ENCODE measurements at places on chromosomes 4 and X. TPM values are rescaled to one million over a fixed set of nuclear protein-coding genes. Genes with fewer than 3 reads are reported as not detected.
A peak's percentile ranks its signal among the peaks of the same experiment; 100 is the strongest.

GRCh38 chr4:59455751-59456150 is 1744.4 kb upstream of the ADGRL3 start:
- no peaks in the 10 kb centered on the region for H3K27me3 ChIP-seq
- H3K27ac ChIP-seq = no peak overlapping the region
- no peaks in the 10 kb centered on the region for H3K4me1 ChIP-seq
- H3K36me3 ChIP-seq = no peaks in the 10 kb centered on the region
- no peak for DNase-seq

The MAGEB2 gene
- total RNA-seq = not detected

DNA sequence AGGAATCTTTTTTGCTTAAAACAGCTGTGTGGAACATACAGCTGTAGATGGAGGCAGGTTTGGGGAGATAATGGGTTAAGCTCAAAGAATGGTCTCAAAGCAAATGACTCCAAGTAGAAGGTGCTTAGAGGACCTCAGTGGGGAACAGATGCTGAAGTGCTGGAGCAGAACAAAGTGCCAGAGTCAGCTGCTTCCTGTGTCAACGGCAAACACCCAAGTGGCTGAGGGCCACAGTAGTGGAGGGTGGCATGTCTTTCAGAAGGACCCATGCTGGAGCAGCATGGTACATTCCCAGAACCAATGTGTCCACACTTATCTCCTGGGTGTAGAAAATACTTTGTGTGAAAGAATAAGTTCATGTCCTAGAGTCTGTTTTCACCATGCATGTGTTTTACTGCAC is 197.5 kb downstream of the CCNG2 start:
- no peaks in the 10 kb centered on the region for H3K27me3 ChIP-seq
- no peaks in the 10 kb centered on the region for H3K4me1 ChIP-seq
- DNase-seq = no peak
- no peak overlapping the region for H3K4me3 ChIP-seq
- H3K36me3 ChIP-seq = no peaks in the 10 kb centered on the region

The EFHC2 gene
- total RNA-seq = 3.4 TPM

- H3K4me1 ChIP-seq = no peaks in the 10 kb centered on the region
- H3K27me3 ChIP-seq = no peaks in the 10 kb centered on the region
- DNase-seq = no peak
- H3K4me3 ChIP-seq = no peak overlapping the region
- H3K27ac ChIP-seq = no peak overlapping the region
- H3K36me3 ChIP-seq = no peaks in the 10 kb centered on the region
Observed at GRCh38 chr4:129350834-129351721, 255.1 kb downstream of the C4orf33 start.

DNA sequence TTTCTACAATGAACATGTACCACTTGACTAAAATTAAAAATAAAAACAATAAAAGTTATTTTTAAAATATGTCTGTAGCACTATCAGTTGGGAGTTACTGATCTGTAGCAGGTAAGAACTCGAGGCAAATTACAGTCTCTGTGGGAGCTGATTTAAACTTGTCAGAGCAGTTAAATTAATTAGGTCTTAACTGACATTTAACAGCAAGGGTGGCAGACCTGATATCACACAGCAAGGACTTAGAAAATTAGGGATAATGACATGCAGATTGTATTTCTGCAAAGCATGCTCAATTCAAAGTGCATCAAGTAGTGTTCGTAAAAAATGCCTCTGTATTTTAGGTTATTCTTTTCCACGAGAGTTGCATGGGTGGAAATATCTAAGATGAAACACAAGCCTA is 208.9 kb downstream of the SPATA18 start:
- no peaks in the 10 kb centered on the region for H3K4me1 ChIP-seq
- DNase-seq = no peak
- no peaks in the 10 kb centered on the region for H3K27me3 ChIP-seq

DNA sequence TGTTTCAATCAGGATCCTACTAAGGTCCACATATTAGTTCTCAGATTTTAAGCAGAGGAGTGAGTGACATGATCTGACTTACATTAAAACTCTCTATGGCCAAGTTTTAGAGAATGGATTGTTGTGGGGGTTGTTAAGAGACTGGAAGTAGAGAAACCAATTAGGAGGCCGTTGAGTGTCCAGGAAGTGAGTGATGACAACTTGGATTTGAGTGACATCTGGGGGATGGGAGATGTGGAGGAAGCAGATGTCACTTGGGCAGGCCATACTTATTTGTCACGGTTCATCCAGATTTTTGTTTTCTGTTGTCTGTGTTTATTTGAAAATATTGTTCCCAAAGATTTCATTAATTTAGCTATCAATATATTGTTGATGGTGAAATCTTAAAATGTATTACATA is 28.3 kb downstream of the ADD1 start:
- H3K4me3 ChIP-seq = no peak overlapping the region
- peaks cover 13% of the 10 kb centered on the region for H3K36me3 ChIP-seq
- no peak overlapping the region for H3K27ac ChIP-seq
- no peak for DNase-seq

- H3K27me3 ChIP-seq = no peaks in the 10 kb centered on the region
- H3K36me3 ChIP-seq = no peaks in the 10 kb centered on the region
- no peak for DNase-seq
- no peak overlapping the region for H3K27ac ChIP-seq
Observed at GRCh38 chr4:140691369-140691768, 64.8 kb downstream of the TBC1D9 start.

The IL2 gene
- not detected for total RNA-seq

DNA sequence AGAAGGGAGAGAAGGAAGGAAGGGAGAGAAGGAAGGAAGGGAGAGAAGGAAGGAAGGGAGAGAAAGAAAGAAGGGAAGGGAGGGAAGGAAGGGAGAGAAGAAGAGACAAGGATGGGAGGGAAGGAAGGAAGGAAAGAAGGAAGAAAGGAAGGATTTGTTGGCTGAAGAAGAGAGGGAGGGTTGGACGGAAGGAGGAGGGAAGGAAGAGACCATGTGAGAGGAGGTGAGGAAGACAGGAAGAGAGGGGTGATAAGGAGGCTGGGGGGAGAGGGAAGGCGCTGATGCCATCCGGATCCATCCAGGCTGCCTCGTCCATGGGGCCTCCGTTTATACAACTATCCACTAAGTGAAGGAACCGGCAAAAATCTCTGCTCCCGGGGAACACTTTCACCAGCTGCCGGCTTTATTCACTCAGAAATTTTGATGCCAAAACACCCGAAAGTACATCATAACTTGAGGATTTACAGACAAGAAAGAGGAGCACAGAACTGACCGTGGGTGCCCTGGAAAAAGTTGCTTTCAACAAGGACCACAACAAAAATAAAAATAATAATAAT is 14.9 kb downstream of the DHRSX start:
- no peak overlapping the region for H3K4me3 ChIP-seq
- no peak overlapping the region for H3K27ac ChIP-seq
- DNase-seq = no peak
- H3K4me1 ChIP-seq = no peaks in the 10 kb centered on the region
- H3K27me3 ChIP-seq = no peaks in the 10 kb centered on the region

DNA sequence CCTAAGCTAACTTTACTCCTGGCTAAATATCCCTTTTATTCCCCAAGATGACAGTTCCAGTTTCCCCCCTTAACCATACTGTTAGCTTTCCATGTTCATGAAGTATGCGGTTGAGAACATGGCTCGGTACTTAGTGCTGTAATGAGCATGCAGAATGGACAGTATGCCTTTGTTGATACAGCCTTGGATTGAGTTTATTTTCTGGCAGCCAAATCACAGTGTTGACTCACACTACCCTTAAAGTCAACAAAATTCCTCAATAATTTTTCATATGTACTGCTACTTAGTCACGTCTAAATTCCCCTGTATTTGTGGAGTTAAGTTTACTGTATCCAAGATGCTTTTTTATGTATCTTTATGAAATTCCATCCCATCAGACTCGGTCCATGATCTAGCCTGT is 1.4 kb upstream of the VEGFC start:
- no peak for DNase-seq
- no peaks in the 10 kb centered on the region for H3K36me3 ChIP-seq
- H3K27me3 ChIP-seq = peaks cover 6% of the 10 kb centered on the region
- no peaks in the 10 kb centered on the region for H3K4me1 ChIP-seq
- no peak overlapping the region for H3K27ac ChIP-seq

DNA sequence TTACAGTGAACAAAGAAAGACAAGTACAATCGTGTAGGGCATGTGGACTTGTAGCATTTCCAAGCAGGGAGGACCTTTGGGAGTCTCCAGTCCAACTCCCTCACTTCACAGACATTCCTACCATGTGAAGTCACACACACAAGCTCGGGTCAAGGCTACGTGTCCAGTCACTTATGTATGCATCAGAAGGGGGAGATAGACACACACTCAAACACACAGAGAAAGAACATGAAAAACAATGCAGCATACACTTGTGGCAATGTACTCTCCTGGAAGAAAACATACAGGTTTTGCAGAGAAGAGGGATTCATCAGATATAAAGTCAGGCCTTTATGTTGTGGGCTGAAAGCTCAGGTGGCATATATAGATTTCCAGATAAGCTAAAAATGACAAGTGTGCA is 136.1 kb upstream of the MID1 start:
- no peak for DNase-seq
- no peaks in the 10 kb centered on the region for H3K4me1 ChIP-seq
- no peak overlapping the region for H3K4me3 ChIP-seq
- no peaks in the 10 kb centered on the region for H3K36me3 ChIP-seq
- H3K27ac ChIP-seq = no peak overlapping the region

The MTTP gene
- total RNA-seq = 394 TPM

DNA sequence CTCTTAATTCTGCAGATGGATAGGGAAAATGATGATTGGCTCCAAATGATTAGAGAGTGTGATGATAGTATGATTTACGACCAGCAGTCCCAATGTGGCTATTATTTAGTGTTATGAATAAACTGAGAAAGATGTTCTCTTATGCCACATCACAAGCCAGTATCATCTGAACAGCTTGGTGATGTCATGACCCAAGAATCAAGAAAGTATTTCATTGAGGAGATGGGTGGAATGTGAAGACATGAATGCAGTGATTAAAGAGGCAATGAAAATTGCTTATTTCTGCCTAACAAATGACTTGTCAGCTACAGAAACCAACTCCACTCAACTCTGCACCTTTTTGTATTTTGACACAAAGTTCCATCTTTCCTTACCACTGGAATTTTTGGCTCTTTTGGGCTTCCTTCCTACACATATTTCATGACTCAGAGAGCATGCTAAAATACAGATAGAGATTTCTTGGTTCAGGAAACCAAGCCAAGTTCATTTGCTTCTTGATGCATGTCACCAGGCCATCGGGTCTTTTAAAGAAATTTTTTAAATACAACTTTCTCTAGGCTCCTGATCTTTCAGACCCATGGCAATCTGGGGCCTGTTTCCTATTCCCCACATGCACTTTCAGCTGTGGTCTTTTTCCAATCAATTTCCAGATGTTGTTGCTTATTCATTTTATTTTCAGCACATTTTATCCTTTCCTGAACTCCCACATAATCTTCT is 174.2 kb downstream of the HHIP start:
- no peak for DNase-seq
- H3K36me3 ChIP-seq = no peaks in the 10 kb centered on the region
- no peaks in the 10 kb centered on the region for H3K4me1 ChIP-seq
- no peaks in the 10 kb centered on the region for H3K27me3 ChIP-seq

- no peaks in the 10 kb centered on the region for H3K4me1 ChIP-seq
- H3K27ac ChIP-seq = no peak overlapping the region
- no peak for DNase-seq
- H3K27me3 ChIP-seq = no peaks in the 10 kb centered on the region
Observed at GRCh38 chr4:89922848-89923416, 28.3 kb downstream of the MMRN1 start.

- H3K4me1 ChIP-seq = no peaks in the 10 kb centered on the region
- peak overlapping the region; percentile 32 for H3K27ac ChIP-seq
- H3K4me3 ChIP-seq = peak overlapping the region; percentile 28
- no peaks in the 10 kb centered on the region for H3K36me3 ChIP-seq
- DNase-seq = no peak
Observed at GRCh38 chrX:15737190-15737958, 696 bp upstream of the CA5B start.

- H3K27me3 ChIP-seq = no peaks in the 10 kb centered on the region
- H3K27ac ChIP-seq = no peak within 1 kb of the TSS
- DNase-seq = peak; percentile 71
- peaks cover 20% of the 10 kb centered on the region for H3K4me1 ChIP-seq
- H3K36me3 ChIP-seq = no peaks in the 10 kb centered on the region
Observed at GRCh38 chr4:154491341-154492271, at the start of gene DCHS2. TSS of gene DCHS2 (minus strand) at chr4:154491799. CDS start at chr4:154491355, 444 bp downstream.

The NAA11 gene
- not detected for total RNA-seq

DNA sequence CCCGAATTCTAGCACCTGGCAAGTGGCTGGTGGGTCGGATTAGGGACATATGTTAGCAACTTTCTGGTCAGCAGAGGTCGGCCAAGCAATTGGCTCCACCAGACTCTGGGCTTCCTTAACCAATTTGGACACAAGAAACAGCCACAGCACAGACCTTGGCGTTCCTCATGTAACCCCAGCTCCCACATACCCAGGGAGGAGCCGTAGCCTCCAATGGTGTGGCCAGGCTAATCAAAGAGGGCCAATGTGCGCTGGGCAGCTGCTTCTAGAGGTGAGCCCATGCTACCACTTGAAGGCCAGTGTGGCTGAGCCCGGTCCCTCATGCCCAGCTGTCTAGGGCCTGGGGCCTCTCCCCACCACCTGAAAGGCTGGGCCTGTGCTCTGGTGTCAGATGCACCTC is 82.5 kb upstream of the MSX1 start:
- H3K27me3 ChIP-seq = no peaks in the 10 kb centered on the region
- H3K27ac ChIP-seq = no peak overlapping the region
- no peak for DNase-seq

DNA sequence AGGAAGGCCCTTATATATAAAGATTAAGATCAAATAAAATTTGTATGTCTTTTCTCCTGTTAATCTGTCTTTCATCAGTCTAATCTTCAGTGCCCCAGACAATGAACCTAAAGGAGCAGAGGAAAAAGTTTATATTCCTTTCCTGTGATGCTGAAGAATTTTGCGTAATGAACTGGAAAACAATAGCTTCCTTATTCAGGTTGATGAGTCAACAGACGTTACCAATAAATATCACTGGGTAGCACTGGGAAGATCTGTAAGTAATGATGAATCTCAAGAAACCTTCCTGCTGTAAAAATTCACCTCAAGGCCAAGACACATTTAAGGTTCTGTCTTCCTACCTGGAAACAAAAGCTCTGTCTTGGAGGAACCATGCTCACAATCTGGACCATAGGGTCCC is 25.5 kb downstream of the CDKN2AIP start:
- no peaks in the 10 kb centered on the region for H3K4me1 ChIP-seq
- H3K27me3 ChIP-seq = no peaks in the 10 kb centered on the region
- H3K27ac ChIP-seq = no peak overlapping the region
- no peak for DNase-seq
- H3K36me3 ChIP-seq = no peaks in the 10 kb centered on the region

DNA sequence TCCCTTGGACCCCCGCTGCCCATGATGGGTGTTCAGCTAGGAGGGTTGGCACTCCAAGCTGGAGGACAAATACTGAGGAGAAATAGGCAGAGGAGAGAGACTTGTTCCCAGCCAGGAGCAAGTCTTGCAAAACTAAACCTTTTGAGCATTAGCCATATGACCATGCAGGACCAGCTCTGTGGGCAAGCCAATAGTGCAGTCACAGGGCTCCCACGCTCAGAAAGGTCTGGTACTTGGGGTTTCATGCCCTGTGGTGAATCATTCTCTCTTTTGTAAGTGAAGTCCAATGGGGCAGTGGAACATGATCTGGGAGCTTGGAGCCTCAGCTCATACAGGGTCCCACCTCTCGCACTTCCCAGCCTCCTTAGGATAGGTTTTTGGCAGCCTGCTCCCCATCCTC is 300.9 kb downstream of the BCOR start:
- no peak overlapping the region for H3K4me3 ChIP-seq
- no peaks in the 10 kb centered on the region for H3K27me3 ChIP-seq
- H3K4me1 ChIP-seq = no peaks in the 10 kb centered on the region
- DNase-seq = no peak
- no peak overlapping the region for H3K27ac ChIP-seq

GRCh38 chr4:54255881-54256280 is 26.8 kb downstream of the PDGFRA start:
- no peak overlapping the region for H3K4me3 ChIP-seq
- no peaks in the 10 kb centered on the region for H3K4me1 ChIP-seq
- no peak for DNase-seq
- H3K27ac ChIP-seq = no peak overlapping the region
- H3K27me3 ChIP-seq = no peaks in the 10 kb centered on the region
